ENCODE measurements at places on chromosomes 16 and 17.

DNA sequence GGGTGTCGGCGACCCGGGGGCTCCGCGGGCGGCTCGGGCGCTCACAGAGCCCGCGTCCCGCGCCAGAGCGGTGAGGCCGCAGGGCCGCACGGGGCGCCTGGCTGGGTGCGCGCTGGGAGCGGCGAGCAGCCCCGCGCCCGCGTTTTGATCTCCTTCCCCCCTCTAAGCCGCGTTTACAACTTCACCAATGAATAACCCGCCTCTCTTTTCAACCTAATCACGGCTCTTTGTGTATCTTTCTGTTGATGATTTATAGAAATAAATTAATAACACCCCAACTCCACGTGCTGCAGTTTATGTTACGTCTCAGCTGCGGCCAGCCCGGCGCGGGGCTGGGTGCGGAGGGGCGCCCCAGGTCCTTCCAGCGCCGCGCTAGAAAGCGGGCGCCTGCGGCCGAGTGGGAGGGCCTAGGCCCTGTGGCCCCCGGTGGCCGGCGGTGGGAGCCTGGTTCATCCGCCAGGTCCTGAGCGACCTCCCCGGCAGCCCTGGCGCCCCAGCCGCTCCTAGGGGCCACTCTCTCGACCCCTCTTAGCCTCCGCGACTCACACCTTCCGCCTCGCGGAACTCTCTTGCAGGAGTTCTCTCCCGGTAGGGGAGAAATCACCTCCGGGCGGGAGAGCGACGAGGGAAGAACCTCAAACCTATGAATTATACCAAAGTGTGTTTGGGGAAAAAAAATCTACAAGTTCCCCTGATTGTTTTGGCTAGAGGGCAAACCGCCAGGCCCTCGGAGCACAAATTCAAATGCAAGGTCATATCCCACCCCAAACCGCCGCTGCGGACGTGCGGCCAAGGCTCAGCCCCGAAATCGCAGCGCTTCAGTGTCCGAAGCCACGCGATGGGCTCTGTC is 1.9 kb downstream of the HNF1B start:
- DNase-seq = no peak

DNA sequence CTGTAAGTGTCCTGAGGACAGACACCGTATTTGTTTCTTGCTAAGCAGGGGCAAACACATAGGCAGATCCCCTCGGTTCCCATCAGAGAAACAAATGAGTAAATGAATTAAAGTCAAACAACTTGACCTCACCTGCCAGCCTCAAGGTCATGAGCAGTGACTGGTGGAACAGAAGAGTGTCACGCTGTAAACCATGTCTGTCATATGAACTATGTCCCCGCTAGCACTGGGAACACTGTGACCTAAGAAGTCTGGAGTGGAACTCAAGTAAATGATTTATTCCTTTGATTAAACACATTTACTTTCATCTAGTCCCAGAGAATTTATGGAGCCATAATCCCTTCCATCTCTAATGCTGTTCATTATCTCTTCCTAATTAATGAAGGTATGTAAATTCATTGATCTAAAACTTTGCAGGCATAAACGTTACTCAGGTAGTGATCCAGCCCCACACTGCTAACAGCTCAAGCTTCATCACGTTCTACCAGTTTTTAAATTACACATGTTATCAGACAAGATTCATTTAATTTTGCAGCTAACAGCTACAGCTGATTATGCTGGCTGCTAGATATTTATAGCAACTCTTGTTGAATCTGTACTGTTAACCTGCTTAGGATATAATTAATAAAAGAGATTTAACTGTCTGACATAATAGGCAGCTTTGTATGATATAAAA is 38.7 kb downstream of the CPPED1 start:
- DNase-seq = no peak

GRCh38 chr17:27379888-27380533 is 76.2 kb upstream of the KSR1 start:
- no peak for DNase-seq

- no peak for DNase-seq
Measured at GRCh38 chr17:33038740-33039139, 47.1 kb downstream of the SPACA3 start.

DNA sequence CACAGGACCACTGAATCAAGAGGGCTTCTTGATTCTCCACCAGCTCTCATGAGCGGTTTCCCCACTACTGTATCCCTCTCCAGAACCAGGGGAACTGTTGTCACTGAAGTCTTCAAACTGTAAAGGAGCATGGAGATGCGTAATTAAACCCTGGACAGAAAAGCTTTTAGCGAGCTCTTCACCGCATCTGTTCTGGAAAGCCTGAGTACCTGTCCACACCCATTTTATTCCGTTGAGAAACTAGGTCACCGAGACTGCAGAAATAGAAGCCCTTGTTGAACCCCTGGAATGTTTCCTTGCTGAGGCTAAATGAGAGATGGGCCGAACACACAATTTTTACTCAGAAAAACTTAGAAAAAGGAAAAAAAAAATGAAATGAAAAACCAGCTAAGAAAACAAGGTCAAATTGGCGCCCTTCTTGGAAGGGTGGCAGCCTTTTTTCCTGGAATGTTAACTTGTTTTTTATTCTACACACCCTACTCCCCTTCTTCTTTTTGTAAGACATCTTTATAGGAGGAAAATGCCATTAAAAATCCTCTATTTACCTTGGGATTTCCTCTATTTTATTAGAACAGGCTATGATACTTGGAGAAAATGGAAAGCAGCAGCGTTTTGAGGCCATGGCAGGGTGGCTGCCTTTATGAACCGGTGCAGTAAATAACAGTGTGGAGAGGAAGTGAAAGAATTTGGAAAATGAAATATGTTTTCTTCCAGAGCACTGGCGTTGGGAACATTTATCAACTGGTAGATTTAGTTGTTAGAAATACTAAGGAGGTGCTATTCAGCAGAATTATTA is 52.6 kb upstream of the CRISPLD2 start:
- no peak for DNase-seq

DNA sequence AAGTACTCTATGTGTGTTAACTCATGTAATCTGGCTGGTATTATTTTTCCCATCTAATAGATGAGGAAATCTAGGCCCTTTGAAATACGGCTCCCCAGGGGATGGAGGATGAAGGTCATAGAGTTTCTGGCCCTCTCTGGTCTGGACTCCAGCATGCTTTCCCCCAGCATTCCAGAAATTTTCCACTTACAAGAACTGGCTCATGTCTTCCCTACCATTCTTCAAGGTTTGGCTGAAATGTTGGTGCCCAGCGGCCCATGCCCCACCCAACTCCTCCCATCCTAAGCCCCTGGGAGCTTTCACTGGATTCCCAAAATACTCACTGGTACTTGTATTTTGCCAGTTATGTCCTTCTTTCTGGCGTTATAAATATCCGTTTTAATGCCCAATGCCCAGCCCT is 237.5 kb upstream of the NLRP1 start:
- no peak for DNase-seq

DNA sequence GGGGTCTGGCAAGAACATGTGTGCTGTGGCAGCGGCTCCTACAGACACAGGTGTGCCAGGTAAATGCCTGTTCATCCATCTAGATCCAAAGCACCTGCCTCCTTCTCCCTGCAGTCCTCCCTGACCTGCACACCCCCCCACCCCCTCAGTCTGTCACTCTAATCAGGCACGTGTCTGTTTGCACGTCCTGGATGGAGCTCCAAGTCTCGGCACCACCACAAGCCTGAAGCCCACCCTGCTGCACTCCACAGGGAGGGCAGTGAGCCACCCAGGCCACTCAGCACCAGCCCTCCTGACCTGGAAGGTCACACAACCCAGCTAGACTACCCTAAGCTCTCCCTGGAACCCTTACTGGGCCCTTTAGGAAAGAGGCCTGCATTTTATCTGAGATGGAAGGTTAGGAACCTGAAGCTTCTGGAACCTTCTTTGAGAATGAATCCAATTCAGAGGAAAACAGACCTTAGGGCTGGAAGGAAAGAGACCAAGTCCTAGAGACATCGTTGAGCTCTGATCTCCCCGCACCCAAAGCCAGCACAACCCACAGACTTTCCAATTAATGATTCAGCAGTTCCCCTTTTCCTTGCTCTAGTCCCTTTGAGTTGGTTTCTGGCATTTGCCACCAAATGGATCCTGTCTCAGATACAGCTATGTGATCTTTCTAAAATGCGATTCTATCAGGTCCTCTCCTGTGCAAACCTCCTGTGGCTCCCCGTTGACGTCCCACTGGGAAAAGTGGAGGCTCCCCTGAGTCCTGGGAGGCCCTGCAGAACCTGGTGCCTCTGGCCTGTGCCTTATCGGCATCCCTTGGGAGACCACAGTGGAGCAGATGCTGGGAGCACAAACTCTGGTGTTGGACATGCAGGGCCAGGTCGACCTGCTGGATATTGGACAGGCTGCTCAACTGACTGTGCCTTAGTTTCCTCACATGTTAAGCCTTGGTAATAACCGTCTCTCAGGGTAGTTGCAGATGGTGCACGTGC is 67.9 kb downstream of the PRMT7 start:
- no peak for DNase-seq

DNA sequence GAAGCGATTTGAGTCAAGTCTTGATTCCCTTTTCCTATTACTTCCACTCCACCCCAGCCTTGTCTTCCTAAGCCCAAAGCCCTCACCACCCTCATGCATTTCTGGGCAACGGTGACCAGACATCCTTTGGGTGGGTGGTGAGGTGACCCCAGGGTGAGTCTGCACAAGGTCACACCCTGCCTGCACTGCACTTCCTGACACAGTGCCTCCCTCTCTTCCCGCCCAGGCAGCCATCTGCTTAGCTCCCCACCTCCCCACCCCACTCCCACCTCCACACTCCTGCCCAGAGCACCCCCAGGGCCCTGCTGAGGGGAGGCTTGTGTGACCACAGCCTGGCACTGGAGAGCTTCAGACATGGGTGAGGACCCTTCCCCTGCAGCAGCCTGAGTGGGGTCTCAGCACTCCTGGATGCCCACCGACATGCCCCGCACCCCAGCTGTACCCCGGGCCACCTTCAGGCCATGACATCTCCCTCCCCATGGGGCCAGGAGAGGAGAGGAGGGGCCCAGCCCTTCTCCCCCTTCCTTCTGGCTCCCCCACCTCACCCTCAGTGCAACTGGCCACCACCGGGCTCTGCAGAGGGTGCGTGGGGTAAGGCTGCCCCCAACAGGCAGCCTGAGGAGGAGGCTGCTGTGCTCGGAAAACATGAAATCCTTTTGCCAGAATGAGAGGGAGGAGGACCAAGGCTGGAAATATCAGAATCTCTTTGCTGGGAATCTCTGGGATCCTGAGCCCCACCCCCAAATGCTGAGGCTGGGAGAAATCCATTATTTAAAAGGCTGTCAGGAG is 68.6 kb downstream of the CCT6B start:
- no peak for DNase-seq

- DNase-seq = no peak
Measured at GRCh38 chr16:57577691-57578224, 35.3 kb downstream of the ADGRG5 start.

DNA sequence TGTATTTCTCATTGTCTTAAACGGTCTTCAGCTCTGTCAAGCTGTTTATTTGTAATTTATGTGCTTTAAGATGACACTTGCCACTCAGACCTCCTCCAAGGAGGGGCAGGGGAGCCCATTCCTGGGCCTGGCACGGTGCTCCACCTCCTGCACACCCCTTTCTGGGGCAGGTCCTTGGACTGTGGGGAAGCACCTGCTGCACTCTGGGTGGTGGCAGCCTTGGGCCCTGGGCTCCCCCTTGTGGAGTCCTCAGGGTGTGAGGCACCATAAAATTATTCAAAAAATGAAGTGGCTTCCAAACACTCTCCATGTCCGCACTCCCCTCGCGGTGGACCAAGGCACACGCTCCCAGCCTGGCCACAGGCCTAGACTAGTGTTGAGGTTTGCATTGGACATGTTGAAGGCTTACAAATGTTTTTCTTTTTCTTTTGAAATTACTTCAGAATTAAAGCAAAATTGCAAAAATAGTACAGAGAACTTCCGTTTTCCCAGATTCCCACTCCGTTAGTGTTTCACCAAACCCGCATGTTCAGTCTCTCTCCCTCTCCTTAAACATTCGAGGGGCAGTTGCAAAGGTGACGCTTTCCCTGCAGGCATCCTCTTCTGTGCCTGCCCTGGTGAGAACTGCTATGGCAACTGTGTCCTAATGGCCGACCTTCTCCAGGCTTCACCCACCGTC is 32.4 kb downstream of the FOXK2 start:
- peak; percentile 45 for DNase-seq

DNA sequence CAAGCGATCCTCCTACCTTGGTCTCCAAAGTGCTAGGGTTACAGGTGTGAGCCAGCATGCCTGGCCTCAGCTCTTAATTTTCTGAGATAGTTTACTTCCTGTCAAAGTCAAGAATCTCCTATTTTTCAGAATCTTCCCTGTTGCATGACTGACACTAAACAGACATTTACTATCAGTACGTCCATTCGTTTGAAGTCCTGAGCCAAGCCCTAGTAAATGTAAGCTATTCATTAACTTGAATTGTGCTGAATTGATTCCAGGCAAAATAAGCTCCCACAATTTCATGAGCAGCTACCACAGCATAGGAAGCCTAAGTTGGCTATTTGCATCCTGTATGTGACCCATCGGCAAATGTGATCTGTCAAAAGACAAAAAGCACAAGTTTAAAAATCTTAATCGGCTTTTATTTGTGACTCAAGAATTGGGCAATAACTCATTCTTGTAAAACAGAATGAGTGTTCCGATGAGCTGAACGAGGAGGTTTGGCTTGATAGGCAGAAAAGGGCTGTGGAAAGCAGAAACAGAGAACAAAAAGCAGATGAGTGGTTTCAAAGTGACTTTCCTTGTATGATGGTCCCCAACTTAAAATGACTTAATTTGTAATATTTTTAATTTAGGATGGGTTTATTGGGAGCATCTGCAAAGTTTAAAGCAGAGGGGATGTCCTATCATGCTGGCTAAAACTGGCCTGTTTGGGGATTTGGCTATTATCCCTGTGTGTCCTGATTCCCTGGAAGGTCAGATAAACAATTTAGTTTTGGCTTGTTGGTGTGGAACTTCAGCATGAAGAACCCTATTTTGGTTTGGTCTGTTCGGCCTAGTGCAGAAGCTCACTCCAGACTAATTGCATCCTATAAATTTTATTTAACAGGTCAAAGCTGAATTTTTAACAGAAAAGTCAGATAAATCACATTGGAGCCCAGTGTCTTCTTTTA is 14.2 kb downstream of the RNF112 start:
- no peak for DNase-seq

GRCh38 chr17:80698297-80698696 is 153.7 kb downstream of the RPTOR start:
- no peak for DNase-seq

GRCh38 chr16:58503863-58504688 is 4.1 kb downstream of the NDRG4 start:
- no peak for DNase-seq

GRCh38 chr17:55575058-55575636 is 63.9 kb upstream of the SMIM36 start:
- no peak for DNase-seq

- no peak for DNase-seq
Measured at GRCh38 chr16:86895606-86896005, 317.3 kb downstream of the FOXL1 start.

DNA sequence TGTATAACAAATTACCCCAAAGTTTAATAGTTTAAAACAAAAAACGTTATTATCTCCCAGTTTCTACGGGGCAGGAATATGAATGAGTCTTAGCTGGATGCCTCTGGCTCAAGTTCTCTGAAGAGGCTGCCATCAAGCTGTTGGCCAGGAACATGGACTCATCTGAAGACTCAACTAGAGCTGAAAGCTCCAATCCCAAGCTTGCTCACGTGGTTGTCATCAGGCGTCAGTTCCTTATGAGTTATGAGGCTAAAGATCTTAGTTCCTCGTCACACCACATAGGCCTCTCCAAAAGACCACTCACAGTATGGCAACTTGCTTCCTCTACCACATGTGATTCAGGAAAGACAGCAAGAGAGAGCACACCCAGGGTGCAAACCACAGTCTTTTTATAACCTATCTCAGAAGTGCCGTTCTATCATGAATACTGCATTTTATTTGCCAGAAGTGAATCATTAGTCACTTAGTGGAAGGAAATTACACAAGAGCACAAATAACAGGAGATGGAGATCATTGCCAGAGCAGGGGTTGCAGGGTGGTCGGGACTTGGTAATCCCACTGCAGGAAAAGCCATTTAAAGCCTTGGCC is 48.7 kb upstream of the NLK start:
- DNase-seq = no peak
